ENCODE measurements at places on chromosomes 2 and 18. TPM values are rescaled to one million over a fixed set of nuclear protein-coding genes. Genes with fewer than 3 reads are reported as not detected.

GRCh38 chr2:233384811-233385488 lies 30.7 kb downstream of the DGKD start:
- H3K27me3 ChIP-seq, result no peaks in the 10 kb centered on the region
- no peak for DNase-seq
- no peak overlapping the region for H3K27ac ChIP-seq
- H3K36me3 ChIP-seq, result no peaks in the 10 kb centered on the region
- H3K4me1 ChIP-seq, result peaks cover 35% of the 10 kb centered on the region

GRCh38 chr2:19577723-19578122 lies 219.3 kb upstream of the OSR1 start:
- peaks cover 5% of the 10 kb centered on the region for H3K27me3 ChIP-seq
- no peaks in the 10 kb centered on the region for H3K36me3 ChIP-seq
- H3K4me3 ChIP-seq, result no peak overlapping the region

GRCh38 chr18:59696311-59697235 lies 650 bp downstream of the CCBE1 start:
- peak overlapping the region; percentile 89 for H3K27ac ChIP-seq
- peaks cover 77% of the 10 kb centered on the region for H3K4me1 ChIP-seq
- peaks cover 39% of the 10 kb centered on the region for H3K36me3 ChIP-seq
- peak; percentile 45 for DNase-seq

- H3K36me3 ChIP-seq, result no peaks in the 10 kb centered on the region
- H3K27me3 ChIP-seq, result no peaks in the 10 kb centered on the region
- no peak for DNase-seq
- H3K4me3 ChIP-seq, result no peak overlapping the region
- peaks cover 9% of the 10 kb centered on the region for H3K4me1 ChIP-seq
These were observed 279.8 kb downstream of the ZNF385B start for GRCh38 chr2:179581605-179582004.

GRCh38 chr2:109476641-109477441 lies 136.9 kb downstream of the SEPTIN10 start:
- H3K4me1 ChIP-seq, result peaks cover 29% of the 10 kb centered on the region
- DNase-seq, result no peak
- no peak overlapping the region for H3K27ac ChIP-seq
- no peak overlapping the region for H3K4me3 ChIP-seq
- peaks cover 18% of the 10 kb centered on the region for H3K27me3 ChIP-seq
- no peaks in the 10 kb centered on the region for H3K36me3 ChIP-seq

Gene ALPI
- total RNA-seq, result not detected

Gene REG1B
- not detected for total RNA-seq

Gene GKN1
- total RNA-seq, result not detected

GRCh38 chr2:63029058-63029457 lies 21.6 kb upstream of the OTX1 start:
- peaks cover 18% of the 10 kb centered on the region for H3K4me1 ChIP-seq
- peak overlapping the region; percentile 36 for H3K27ac ChIP-seq
- peaks cover 16% of the 10 kb centered on the region for H3K36me3 ChIP-seq

GRCh38 chr18:3935305-3935704 lies 485.3 kb downstream of the TGIF1 start:
- H3K4me1 ChIP-seq, result 0 out of 2 replicates have a peak, but pooled peaks cover 6% of the 10 kb centered on the region
- no peak overlapping the region for H3K4me3 ChIP-seq
- no peaks in the 10 kb centered on the region for H3K36me3 ChIP-seq
- no peak for DNase-seq
- H3K27ac ChIP-seq, result no peak overlapping the region

DNA sequence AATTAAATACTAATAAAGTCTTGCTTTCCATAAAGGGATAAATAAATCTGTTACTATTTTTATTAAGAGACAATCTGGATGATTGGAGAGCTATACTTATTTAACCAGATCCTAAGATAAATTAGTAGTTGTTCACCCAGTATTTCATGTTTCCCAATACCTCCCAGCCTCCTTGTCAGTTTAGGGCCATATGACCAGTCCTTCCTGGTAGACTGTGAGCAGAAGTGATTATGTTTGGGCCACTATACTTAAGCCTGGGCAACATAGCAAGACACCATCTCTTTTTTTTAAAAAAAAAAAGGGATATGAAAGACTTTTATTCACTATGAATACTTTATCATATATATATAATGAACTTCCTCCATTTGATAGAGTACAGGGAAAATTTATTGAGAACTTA lies 48.8 kb upstream of the PPM1B start:
- H3K4me1 ChIP-seq, result peaks cover 27% of the 10 kb centered on the region
- H3K27ac ChIP-seq, result no peak overlapping the region
- no peak overlapping the region for H3K4me3 ChIP-seq
- DNase-seq, result no peak

GRCh38 chr2:119518401-119519056 lies 5.8 kb downstream of the SCTR start:
- no peak for DNase-seq
- H3K27me3 ChIP-seq, result peaks cover 13% of the 10 kb centered on the region
- H3K36me3 ChIP-seq, result no peaks in the 10 kb centered on the region
- no peaks in the 10 kb centered on the region for H3K4me1 ChIP-seq

GRCh38 chr18:33906046-33906445 lies 318.7 kb downstream of the NOL4 start:
- no peaks in the 10 kb centered on the region for H3K36me3 ChIP-seq
- H3K4me3 ChIP-seq, result no peak overlapping the region

DNA sequence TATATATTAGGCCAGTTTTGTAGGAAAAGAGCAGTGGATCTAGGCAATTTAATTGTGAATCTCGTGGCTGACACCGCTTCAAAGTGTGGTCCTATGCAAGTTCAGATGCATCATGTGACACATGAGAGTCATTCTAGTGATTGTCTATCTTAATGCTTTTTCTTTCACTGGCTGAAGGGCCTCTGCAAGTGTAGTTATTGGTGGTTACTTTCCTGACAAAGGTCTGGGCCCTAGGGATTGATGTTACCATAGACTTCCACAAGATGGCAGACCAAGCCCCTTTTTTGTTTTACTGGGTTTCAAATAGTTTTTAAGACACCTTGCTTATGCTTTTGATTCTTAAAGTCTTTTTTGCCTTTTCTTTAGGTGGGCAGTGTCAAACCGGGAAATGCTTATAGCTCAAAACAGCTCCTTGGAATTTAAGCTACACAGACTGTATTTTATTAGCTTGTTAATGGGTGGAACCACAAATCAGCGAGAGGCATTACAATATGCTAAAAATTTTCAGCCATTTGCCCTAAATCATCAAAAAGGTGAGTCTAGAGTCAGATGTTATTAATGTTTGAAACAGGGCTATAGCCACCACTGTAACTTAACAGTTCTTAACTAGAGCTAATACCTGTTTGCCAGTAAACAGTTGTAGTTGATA lies 25.9 kb downstream of the CD8A start:
- no peak overlapping the region for H3K27ac ChIP-seq
- no peaks in the 10 kb centered on the region for H3K36me3 ChIP-seq
- no peak overlapping the region for H3K4me3 ChIP-seq
- H3K27me3 ChIP-seq, result no peaks in the 10 kb centered on the region
- no peaks in the 10 kb centered on the region for H3K4me1 ChIP-seq
- peak; percentile 25 for DNase-seq
